A549 treated with CpdA at 1 μM for 4 hours (cell line): ENCODE measurements at places on chromosomes 2 and 18. TPM values are rescaled to one million over a fixed set of nuclear protein-coding genes. Genes with fewer than 3 reads are reported as not detected.

LYPD6 gene
- 0.05 to 0.16 TPM (median 0.07 TPM) in 3 of 5 replicates, not detected in the others for total RNA-seq

DUSP2 gene
- total RNA-seq = 0.22 to 0.50 TPM (median 0.46 TPM) in 5 replicates

SEPTIN10 gene
- 40.9 to 72.2 TPM (median 55.0 TPM) in 5 replicates for total RNA-seq

GPR45 gene
- total RNA-seq = not detected in 5 replicates

CFC1 gene
- total RNA-seq = not detected in 5 replicates

NEUROD1 gene
- not detected in 5 replicates for total RNA-seq

HOXD13 gene
- 0.16 to 0.34 TPM (median 0.30 TPM) in 5 replicates for total RNA-seq
